ENCODE measurements at places on chromosomes 1 and 21.

DNA sequence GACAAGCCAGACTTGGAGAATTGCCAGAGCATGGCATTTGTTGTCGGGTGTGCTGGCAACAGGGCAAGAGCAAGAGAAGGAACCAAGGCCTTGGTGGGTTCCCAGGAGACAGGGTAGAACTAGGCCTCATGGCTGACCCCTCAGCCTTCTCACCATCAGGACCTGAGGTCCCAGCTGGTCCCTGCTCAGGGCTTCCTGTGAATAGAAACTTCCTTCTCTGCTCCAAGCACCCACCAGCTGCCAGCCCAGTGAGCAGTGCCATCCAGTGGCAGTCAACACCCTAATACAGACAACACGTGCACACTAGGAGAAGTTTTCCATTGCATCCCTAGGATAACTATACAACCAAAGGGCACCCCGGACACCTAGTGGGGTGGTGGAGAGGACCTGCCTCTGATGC is 22.8 kb downstream of the S100A6 start:
- DNase-seq: peak; percentile 34

- no peak for DNase-seq
Measured at GRCh38 chr1:109802136-109802900, 38.6 kb upstream of the EPS8L3 start.

- no peak for DNase-seq
Measured at GRCh38 chr1:213623064-213623581, 364.6 kb upstream of the PROX1 start.

GRCh38 chr1:208031316-208031931 is 120.5 kb upstream of the CD34 start:
- no peak for DNase-seq

DNA sequence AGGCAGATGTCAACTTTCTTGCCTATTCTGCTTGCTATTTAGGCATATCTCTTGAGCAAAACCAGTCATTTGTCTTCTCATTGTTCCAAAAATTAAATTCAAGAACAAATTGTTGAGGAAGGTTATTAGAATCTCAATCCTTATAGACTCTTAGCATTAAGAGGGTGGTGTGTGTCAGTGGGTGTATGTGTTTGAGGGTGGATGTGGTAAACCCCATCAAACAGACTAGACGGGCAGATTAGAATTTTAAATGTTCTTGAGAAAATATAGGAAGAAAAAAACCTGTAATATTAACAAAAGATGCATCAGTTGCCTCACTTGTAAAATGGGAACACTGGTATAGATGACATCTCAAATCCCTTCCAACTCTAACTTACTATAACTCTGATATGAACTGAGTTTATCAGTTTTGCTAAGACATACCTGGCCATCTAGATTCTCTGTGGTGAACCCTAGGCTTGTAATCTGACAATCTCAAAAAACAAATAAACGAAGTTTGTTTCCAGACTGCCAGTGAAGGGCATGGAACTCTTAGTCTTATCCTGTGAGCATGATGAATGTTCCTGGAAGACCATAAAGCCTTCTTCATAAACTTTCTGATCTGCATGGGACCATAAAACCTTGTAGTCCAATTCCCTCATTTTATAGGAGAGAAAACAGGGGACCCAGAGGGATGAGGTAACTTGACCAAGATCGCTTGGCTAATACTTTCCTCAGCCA is 176.3 kb upstream of the SGIP1 start:
- DNase-seq: no peak

DNA sequence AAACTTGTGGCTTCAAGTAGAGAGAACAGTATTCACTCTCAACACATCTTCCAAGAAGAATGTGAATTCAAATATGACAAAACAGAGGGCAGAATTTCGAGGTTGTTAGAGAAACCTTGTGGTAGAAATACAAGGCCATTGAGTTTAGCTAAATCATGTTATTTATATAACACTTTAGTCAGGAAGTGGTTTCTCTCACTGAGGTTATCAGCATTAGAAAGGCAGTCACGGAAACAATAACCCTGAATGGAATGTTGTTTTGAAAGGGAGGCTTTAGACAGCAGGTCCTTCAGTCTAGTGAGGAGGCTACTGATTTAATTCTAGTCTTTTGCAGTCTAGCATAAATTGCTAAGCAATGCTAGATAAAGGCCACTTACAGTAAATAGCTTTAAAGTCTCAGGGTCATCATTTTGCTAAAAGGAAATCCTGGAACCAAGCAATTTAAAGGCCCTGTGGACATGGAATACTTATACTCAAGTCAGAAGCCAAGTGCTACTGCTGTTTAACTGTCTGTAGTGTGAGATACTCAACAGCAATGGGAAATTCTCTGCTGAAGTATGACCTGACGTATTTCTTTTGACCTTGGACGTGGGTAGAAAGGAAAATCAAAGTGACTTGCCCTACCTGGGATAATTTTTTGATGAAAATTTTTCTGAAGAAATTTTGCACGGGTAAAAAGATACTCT is 89.0 kb upstream of the CHODL start:
- peak; percentile 77 for DNase-seq

DNA sequence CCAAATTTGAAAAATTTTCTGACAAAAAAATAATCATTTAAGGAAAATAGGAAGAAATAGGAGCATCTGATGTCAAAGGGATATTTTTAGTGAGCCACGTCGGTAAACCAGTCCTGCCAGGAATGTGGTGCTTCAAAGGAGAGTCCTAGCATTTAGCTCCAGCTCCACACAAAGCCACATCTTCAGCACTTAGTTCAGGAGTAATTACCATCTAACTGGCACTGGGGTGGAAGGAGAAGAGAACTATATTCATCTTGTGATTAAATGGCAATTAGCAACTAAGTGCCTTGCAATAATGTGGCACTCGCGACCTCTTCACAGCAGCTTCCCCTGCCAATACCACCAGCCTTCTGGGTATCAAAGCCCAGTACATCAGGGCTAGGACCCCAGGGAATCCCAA is 409.1 kb downstream of the SETD4 start:
- DNase-seq: no peak

DNA sequence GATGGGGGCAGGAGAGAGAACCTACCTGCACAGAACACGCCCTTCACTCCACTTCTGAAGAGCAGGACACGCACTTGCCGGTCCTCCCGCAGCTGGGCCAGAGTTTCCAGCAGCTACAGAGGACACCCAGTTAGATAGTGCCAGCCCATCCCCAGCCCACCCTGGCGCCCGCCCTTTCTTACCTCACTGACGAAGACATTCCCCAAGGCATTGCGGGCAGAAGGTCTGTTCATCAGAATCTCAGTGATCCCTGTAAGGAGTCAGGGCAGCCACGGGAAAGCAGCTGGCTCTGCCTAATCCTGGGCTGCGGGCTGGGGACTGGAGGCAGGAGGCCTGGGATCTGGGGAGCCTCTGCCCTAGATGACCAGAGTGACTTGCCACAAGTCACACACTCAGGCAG is 10.0 kb downstream of the ECHDC2 start:
- DNase-seq: no peak

DNA sequence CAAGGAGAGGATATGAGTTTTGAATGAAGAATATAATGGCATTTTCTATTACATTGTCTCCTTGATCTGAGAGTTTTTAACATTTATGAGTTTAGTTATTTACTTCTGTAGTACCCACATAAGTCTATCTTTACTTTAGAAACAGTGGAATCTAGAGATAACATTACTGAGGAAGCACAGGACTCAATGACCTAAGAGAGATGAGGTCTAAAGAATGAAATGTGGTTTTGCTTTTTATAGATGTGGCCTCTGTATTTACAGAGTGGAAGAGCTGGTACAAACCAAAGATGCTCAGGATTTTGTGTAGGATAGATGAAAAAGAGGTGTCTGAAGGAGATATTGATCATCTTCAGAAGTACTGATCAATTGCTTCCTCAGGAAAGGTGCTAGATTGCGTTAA is 177.3 kb downstream of the KCTD3 start:
- DNase-seq: no peak

DNA sequence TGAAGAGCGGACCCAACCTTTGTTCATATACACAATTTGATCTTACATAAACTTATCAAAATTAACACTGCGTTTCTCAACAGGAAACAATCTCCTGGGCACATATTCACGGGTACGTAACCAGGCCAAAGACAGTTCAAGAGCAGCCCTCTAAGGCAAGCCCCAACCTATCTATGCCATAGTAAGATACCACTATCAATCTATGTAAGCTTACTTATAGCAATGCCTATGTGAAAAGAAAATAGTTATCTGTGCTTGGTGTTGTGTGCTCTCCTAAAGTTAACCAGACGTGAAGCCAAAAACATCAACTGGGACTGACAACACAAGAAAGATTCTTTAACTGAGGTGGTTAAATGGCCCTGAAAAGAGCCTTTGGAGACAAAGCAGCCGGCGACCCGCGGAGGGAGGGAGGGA is 49.4 kb upstream of the BOLA1 start:
- no peak for DNase-seq

- no peak for DNase-seq
Measured at GRCh38 chr1:29828526-29829447, 592.5 kb downstream of the PTPRU start.

DNA sequence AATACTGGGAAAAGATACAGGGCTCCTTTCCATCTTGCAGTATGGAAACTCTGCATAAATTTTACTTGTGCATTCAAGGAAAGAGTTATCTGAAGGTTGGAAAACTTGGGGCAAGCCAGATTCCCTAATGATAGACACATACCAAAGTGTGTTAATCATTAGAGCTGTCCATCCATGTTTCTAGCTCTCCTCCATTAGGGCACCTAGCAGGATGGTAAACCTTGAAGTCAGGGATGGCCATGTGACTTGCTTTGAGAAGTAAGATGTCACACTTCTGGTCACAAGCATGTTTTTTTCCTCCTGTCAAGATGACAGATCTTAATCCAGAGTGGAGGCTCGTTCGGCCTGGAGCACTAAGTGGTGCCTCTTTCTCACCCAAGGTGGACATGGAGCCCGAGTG is 241.9 kb upstream of the RUNX1 start:
- no peak for DNase-seq
